ENCODE measurements at places on chromosomes 2 and 18.
A peak's percentile ranks its signal among the peaks of the same experiment; 100 is the strongest.

- DNase-seq = no peak
These were observed 3.1 kb upstream of the B3GNT2 start for GRCh38 chr2:62192811-62193210.

DNA sequence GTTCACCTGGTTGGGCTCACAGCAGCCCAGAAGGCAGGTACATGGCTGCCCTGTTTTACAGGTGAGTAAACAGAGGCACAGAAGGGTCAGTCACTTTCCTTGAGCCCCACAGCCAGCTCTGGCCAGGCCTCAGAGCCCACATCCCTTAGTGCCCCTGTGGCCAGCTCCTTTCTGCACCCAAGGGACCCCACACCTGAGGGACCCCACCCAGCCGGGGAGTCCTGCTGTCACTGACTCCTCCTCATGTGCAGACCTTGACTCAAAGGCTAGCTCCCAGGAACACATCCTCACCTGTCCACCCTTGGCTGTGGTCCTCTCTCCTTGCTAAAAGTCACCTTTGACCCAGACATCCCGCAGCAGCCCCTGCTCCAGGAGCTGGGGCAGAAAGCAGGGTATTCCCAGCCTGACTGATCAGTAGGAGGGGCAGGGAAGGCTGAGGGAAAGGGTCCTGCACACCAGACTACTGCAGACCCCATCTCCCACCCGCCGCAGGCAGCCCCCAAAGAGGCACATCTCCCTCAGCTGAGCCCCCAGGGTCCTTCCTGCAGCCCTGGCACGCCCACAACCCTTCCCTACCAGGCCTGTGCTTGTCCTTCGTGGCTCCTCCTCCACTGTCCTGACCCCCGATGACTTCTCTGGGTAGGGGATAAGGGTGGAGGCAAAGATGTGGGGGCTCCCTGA is 9.8 kb upstream of the ARHGEF4 start:
- DNase-seq = no peak

DNA sequence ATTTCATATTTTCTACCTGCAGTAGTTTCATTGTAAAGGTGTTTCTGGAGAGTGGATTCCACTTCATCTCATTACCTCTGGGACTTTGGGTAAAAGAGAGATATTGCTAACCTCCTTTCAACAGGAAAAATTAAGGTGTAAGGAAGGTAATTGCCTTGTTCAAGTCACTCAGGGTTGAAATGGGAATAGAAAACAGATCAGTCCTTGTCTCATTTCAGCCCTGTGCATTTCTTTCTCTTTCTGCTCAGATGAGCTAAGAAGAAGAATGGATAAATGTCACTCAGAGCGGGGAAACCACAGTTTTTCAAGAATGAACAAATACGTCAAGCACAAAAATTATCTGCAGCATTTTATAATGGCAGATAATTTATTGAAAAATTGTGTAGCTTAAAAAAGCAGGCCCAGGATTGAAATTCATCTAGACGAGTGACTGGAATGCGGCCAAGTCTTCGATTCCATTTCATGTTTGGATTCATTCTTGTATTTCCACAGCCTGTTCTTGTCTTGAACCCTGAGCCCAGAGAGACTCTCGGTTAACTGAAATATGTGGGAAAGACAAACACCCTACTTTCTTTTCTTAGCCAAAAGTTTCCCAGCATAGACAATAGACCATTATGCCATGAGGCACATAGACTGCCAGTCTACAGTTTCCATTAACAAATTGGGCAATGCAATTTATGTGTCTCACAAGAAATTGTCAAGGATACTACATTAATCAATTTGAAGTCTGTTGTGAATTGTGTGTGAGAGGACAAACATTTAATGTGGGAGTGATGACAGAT is 107.9 kb downstream of the POLE4 start:
- DNase-seq = no peak

GRCh38 chr2:34143149-34143548 is 544.0 kb upstream of the FAM98A start:
- no peak for DNase-seq

DNA sequence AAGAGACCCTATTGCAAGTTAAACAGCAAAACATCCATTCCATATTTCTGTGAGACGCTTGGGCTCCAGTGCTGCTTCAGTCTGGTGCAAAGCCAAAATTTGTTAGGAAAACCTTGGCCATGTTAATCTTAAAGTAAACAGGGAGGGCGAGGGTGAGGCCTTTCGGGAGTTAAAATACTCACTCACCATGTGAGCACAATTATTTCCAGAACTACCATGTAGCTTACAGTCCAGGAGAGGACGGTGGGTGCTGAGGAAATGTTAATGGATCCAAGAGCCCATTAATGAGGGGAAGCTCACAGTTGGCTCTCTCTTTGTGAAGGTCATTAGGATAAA is 286.4 kb downstream of the SLC8A1 start:
- DNase-seq = peak; percentile 42

DNA sequence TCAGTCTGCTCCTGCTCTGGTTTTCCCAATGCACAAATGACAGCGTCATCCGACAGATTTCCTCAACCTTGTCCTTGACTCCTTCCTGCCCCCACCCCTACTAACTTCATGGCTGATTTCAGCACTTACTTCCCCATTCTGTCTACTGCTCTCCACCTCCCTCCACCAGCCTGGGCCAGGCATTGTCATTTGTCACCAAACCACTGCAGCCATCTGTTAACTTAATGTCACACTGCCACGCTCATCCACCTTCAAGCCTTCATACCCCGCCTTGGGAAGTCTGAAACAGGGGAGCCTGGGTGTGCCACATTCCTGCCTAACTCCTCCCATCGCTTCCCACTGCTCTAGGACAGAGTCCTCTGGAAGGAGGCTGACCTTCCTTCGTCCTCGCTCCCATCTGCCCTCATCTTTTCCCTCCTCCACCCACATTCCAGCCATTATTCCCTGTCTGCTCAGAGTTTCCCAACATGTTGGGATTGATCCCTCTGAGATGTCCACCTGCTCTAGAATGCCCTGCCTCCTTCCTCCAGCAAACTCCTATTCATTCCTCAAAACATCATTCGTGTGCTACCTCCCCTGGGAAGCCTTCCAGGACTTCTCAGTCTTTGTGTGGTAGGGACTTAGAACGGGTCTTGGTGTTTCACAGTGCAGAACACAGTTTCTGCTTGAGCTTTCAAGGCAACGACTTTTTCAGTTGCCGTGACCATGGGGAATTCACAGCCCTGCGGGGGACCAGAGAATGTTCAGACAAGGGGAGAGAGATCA is 42.2 kb upstream of the SMAD7 start:
- peak; percentile 8 for DNase-seq

GRCh38 chr2:232927793-232928550 is 57.9 kb downstream of the SNORC start:
- DNase-seq = no peak

GRCh38 chr2:191601060-191601459 is 76.9 kb upstream of the NABP1 start:
- DNase-seq = no peak

- DNase-seq = no peak
These were observed 50.6 kb upstream of the STAT1 start for GRCh38 chr2:191064590-191064989.

DNA sequence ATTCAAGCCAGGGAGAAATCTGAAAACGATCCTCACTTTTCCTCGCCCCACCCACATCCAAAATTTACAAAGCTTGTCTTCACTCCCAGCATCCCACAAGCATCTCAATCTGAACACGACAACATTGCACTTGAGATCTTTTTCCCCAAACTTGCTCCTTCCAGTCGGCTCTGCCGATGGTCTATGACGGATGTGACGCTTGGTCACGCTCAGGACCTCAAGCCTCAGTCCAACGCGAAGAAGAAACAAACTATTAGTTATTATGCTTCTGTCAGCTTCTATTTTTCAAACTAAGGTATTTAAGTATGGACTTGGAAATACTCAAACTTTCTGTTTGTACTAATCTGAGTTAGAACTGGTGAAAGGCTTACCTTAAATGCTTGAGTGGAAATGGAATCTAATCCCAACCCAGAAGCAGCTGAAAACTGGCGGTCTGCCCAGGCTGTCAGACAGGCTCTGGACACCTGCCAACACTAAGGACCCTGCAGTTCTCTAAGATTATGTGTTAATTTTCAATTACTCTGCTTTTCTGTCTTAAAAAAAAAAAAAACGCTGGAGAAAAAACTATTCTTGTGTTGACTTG is 132.1 kb upstream of the DNMT3A start:
- DNase-seq = peak; percentile 34

DNA sequence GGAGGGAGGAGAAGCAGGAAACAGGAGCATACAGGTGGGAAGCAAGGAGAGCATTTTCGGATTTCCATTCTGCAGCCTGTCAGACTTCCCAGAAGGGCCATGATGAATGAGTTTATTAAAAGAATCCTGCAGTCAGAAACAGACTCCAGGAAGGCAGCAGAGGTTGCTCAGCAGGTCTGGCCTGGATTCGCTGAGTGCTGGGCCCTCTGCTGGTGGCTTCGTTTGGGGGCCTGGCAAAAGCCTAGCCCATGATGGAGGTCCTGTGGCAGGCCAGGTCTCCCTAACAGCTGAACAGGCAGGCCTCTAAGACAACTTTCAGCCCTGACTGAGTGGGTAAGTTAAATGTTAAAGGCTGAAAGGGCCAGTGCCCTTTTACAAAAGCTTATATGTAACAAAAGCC is 108.2 kb upstream of the CAPN13 start:
- DNase-seq = no peak

GRCh38 chr2:67479261-67479660 is 82.1 kb downstream of the ETAA1 start:
- DNase-seq = peak; percentile 15

- DNase-seq = no peak
These were observed 435.7 kb downstream of the ZEB2 start for GRCh38 chr2:144084114-144084661.

DNA sequence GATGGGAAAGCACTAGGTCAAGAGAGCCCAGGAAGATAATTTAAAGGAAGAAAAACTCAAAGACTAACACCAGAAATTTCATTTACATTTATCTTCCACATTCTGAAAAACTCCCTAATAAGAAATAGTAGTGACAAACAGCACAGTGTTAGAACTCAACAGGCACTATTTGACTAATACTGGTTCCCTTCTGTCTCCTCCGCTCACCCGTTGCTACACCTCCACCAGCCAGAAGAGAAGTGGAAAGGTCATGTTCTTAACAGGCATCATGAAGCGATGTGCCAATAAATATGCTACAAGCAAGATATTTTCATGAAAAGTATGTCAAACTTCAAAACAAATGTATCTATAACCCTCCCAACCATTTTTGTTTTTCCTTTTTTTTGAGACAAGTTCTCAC is 5.7 kb downstream of the ROCK1 start:
- no peak for DNase-seq
